ENCODE measurements at places on chromosomes 3 and 15.

DNA sequence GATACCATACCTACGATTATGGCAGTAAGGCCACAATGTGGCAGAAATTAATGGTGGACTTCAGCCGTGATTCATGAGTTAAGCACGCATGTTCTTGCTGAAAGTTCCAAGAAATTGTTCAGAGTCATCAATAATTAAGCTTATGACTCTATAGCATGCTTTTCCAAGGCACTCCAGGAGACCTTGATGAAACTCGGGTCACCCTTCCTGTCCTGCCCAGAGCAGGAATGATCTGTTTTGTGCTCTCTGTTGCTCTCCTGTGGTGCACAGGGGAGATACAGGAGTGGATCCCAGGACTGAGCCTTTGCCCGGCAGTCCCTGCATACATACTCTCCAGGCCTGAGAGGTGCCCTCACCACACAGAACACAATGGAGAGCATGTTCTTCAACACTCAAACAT lies 141.6 kb upstream of the SLC2A2 start:
- no peak for DNase-seq

GRCh38 chr15:70923311-70924080 lies 30.9 kb downstream of the LRRC49 start:
- no peak for DNase-seq

DNA sequence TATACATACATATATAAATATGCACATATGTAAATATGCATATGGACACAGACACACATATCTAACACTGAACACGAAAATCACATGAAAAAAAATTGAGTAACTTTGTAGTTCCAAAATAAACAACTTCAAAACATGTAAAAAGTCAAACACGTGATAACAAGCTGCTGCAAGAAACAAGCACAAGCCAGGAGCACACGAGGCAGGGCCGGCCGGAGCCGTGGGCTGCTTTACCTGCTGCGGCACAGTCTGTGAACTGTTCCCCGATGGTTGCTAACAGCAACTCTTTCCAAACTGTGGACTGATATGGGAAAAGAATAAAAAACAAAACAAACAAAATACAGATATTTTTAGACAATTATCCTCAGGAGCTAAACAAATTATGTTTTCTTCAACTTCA lies 31.6 kb downstream of the EIF4E3 start:
- DNase-seq: no peak

- DNase-seq: no peak
Measured at GRCh38 chr3:38030126-38031021, 932 bp upstream of the PLCD1 start.

DNA sequence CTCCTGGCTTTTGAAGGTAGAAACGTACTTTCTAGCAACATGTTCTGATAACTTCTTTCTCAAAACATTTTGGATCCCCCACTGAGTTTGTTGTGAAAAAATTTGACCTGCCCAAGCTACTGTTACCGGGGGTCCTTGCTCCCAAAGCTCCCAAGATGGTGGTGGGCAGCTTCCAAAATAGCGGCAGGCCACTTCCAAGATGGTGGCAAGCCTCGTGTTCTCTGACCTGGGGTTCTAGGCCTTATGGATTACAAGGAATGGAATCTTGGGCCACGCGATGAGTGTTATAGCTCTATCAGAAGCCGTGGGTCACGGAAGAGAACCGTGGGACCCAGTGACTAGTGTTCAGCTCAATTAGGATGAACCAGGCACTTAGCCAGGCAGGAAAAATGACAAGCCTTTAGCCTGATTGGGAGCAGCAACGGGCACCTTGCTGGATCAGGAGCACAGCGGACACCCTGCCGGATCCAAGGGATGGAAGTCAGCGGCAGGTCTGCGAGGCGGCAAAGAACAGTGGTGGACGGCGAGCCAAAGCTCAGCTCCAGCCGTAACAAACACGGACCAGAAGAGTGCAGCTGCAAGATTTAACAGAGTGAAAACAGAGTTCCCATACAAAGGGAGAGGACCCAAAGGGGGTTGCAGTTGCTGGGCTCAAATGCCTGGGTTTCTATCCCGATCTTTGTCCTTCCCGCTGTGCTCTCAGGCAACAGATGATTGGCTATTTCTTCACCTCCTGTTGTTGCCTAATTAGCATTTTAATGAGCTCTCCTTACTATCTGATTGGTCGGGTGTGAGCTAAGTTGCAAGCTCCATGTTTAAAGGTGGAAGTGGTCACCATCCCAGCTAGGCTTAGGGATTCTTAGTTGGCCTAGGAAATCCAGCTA lies 133.3 kb downstream of the WDR72 start:
- DNase-seq: no peak

GRCh38 chr15:20106026-20106425 lies 435.6 kb downstream of the GOLGA6L6 start:
- no peak for DNase-seq

GRCh38 chr3:88626456-88627120 lies 476.8 kb downstream of the C3orf38 start:
- DNase-seq: no peak

DNA sequence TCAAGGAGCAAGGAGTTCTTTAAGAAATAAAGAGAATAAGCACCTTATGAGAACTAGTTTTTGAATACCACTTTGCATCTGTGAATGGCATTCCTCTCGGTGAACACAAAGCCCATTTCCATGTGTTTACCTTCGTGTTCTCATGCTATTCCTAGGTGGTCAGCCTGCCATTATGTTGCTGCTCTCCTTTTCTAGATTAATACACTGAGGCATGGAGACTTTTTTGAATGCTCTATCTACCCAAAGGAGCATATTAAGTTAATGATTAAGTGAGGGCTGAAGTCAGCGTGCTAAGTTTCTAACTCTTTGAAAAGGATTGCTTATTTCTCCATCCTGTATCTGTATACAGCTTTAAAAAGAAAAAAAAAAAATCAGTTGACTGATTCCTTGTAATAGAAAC lies 394.5 kb downstream of the MECOM start:
- no peak for DNase-seq

GRCh38 chr3:60316121-60316797 lies 935.0 kb downstream of the FHIT start:
- no peak for DNase-seq

- no peak for DNase-seq
Measured at GRCh38 chr3:174153871-174154270, 705.3 kb upstream of the NAALADL2 start.

GRCh38 chr3:171399842-171400241 lies 60.4 kb downstream of the TNIK start:
- DNase-seq: no peak

- no peak for DNase-seq
Measured at GRCh38 chr3:34919025-34919424, 720.3 kb upstream of the ARPP21 start.

DNA sequence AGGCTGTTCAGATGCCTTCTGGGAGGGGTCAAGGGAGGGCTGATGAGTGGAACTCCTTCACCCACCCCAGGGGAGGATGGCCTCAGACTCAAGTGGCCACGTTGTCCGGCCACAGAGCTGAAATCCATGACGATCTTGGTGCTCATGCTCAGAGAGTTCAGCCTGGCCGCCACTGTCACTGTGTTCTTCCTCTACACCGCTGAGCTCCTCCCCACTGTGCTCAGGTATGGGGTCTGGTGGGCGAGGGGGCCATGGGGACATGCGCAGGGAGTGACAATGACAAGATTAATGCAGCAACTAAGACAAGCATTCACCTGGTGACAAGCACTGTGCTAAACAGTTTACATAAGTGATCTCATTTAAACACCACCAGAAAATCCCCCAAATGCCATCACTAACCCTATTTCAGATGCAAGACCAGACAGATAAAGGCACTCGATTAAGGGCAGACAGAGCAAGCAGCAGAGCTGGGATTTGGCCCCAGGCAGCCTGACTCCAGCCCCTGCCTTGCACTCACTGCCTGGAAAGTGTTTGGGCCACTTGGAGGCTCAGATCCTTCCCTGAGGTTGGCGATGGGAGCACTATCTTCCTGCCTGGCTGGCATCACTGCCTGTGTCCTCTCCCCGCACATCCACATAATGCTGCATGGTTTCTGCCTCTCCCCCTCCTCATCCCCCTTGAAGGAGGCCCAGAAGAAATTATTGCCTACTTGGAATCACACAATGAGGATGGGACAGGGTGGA lies 30.9 kb upstream of the XYLB start:
- no peak for DNase-seq

DNA sequence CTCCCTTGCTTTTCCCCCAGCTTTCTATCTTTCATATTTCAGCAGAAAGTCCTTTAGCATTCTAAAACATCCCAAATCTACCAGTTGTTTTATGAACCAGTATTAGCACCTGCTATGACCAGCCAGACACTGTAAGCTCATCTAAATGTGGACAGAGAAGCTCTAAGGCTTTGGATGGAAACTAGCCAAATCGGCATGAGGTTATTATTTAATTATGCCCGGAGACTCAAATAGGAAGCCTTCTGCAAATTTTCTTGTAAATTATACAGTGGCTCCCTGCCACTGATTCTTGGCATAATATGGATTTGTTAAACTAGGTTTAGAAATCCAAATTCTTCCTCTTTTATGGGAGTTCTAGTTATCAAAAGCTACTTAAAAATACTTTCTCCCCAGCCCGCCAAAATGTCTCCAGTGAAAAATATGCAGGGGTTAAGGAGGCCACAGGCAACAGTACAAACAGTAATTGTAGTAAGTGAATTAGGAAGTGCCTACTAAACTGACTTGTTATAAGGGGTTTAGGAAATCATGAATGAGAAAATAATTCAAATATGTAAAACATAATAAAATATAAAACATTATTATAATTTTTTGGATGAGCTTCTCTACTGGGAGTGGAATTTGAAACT lies 15.4 kb downstream of the MYH15 start:
- DNase-seq: no peak

GRCh38 chr15:96767703-96768434 lies 437.4 kb downstream of the NR2F2 start:
- no peak for DNase-seq

GRCh38 chr3:81554801-81555200 lies 206.6 kb downstream of the GBE1 start:
- no peak for DNase-seq

DNA sequence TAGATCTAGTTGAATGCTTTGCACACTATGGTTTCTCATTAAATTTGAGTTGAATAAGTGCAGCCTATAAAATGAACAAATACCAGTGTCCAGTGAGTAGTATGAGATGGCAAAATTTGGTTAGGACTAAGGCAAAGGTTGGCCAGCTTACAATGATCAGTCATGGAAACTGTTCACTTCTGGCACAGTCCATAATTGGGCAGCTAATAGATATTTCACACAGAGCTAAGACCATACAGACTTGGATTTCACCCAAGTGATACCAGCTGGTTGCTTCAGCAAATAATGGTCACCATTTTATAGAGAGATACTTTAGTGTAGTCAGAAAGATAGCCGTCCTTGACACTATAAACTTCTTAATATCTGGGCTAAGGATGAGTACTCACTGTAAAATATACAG lies 15.7 kb downstream of the GAP43 start:
- DNase-seq: no peak

GRCh38 chr15:86159468-86159867 lies 79.8 kb downstream of the AGBL1 start:
- DNase-seq: no peak

- no peak for DNase-seq
Measured at GRCh38 chr3:146709969-146710368, 104.8 kb upstream of the PLSCR5 start.

DNA sequence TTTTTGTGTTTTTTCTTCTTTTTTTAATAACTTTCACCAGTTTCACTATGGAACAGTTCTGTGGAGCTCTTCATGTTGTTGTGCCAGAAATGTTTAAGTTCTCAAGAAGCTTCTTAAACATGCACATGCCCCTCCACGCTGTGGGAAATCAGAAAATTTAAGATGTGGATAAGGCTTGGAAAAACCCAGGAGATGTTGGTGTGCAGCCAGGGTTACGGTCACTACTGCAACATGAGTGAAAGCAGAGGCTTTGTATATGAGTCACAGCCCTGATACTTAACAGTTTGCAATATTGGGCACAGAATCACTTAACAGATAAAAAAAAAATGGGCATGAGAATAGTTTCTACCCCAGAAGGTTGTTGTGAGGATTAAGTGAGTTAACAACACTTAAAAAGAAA lies 399.9 kb downstream of the LRTM1 start:
- DNase-seq: no peak

- no peak for DNase-seq
Measured at GRCh38 chr3:79473993-79474392, 293.8 kb downstream of the ROBO1 start.

DNA sequence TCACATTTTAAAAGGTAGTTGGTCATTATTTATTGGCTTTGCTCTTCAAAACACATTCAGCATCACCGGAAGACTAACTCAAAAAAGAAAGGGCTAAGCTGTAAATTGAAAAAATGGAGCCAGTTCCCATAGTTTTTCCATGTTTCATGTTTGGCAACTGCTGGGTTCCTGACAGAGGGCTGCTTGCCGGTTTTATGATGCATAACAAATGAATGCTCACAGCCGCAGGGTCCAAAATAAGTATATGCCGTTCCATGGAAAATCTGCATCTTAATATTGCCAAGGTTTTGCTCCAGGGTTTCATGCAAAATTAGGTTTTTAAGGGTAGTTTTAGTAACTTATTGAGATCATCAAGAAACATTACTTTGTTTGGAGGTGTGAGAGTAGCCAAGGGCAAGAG lies 15.8 kb downstream of the SLC12A1 start:
- DNase-seq: no peak

- no peak for DNase-seq
Measured at GRCh38 chr3:58116985-58117384, 93.8 kb downstream of the DNASE1L3 start.

DNA sequence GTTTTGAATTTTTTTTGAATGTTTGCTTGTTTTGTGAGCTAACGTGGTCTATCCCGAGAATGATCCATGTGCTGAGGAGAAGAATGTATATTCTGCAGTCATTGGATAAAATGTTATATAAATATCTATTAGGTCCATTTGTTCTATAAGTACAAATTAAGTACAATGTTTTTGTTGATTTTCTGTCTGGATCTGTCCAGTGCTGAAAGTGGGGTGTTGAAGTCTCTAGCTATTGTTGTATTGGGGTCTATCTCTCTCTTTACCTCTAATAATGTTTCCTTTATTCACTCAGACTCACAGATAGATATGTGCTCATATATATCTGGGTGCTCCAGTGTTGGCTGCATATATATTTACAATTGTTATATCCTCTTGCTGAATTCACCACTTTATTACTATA lies 144.8 kb upstream of the SETMAR start:
- DNase-seq: no peak

GRCh38 chr3:189340680-189341460 lies 169.1 kb downstream of the TPRG1 start:
- DNase-seq: no peak

- DNase-seq: no peak
Measured at GRCh38 chr3:184785890-184786279, 26.1 kb upstream of the VPS8 start.

DNA sequence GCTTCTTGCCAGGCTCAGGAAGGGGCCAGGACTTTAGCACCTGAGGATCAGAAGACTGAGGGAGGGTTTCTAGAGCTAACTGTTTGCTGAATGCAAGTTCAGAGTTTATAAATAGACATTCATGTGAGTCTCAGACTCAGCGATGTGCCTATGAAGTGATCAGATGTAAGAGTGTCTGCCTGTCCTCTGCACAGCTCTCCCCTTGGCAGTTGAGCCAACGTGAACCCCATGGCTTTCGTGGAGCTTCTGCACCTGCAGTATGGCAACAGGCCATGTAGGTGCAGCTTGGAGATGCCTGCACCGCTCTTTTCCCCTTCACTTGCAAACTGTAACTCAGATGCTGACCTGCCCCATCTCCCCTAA lies 141.9 kb downstream of the CHDH start:
- no peak for DNase-seq

GRCh38 chr15:99449514-99449913 lies 116.3 kb upstream of the MEF2A start:
- no peak for DNase-seq
